ENCODE measurements at places on chromosomes 16 and 17.

DNA sequence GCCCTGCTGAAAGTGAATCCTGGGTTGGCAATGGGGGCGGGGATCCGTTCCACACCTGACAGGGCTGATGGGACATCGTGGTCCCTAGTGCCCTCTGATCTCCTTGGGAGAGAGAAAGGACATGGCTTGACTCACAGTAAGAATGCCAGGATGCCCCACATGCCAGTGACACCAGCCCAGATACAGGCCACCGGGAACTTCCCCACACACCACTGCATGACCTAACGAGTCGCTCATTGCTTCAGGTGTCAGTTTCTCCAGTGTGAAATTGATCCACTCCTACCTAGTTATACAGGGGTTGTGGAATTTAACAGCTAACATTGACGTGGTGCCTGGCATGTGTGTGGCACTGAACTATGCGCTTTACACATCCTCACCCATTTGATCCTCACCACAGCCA, 7.5 kb downstream of the CD300LG start:
- no peak for DNase-seq
- no peaks in the 10 kb centered on the region for H3K36me3 ChIP-seq
- H3K4me1 ChIP-seq: no peaks in the 10 kb centered on the region
- no peak overlapping the region for H3K27ac ChIP-seq

- DNase-seq: no peak
- H3K27ac ChIP-seq: no peak overlapping the region
- H3K4me1 ChIP-seq: no peaks in the 10 kb centered on the region
- H3K27me3 ChIP-seq: peaks cover 9% of the 10 kb centered on the region
- H3K4me3 ChIP-seq: no peak overlapping the region
These were observed 52.1 kb upstream of the CNEP1R1 start for GRCh38 chr16:49972961-49973360.

DNA sequence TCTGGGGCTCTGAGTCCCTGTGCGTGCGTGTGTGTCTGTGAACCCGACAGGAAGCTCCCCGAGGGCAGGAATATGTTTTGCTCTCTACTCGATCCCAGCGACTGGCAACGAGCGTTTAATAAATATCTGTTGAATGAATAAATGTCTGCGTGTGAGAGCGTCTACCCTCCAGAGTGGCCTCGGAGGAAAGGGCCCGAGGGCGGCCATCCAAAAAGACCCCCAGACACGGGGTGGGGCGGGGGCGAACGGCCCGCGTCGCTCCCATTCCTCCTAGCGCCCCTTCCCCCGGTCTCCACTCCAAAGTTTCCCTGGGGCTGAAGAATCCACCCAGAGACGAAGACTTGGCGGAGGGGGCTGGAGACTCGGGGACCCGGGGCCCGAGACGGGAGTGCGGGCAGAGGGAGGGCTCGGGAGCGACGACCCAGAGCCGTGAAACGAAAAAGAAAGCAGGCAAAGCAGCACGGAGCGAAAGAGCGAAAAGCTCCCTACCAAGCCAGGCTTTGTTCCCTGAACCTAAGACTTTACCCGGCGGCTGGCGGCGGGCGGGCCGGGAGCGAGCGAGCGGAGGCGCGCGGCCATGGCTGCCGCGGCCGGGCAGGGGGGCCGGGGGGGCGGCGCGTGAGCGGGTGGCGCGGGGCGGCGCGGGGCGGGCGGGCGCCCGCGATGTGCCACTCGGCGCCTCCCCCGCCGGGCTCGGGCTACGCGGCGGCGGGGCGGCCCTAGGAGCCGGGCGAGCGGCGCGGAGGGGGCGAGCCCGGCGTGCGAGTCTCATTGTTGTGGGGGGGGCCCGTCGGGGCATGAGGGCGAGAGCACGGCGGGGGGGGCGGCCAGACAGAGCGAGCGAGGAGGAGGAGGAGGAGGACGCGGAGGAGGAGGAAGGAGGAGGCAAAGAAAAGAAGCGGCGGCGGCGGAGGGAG, at the start of gene MLLT6:
Gene MLLT6, plus strand, starts transcription at position 668 of the 917 bp plus-strand sequence. CDS start 360 bp downstream, outside the sequence.
- H3K4me3 ChIP-seq: peak within 1 kb of the TSS; percentile 93
- H3K27ac ChIP-seq: peak within 1 kb of the TSS; percentile 97
- peaks cover 23% of the 10 kb centered on the region for H3K4me1 ChIP-seq
- H3K27me3 ChIP-seq: no peaks in the 10 kb centered on the region
- peaks cover 19% of the 10 kb centered on the region for H3K36me3 ChIP-seq

GRCh38 chr17:21705021-21705601, 12.8 kb downstream of the KCNJ18 start:
- no peaks in the 10 kb centered on the region for H3K4me1 ChIP-seq
- H3K4me3 ChIP-seq: no peak overlapping the region
- no peak for DNase-seq
- H3K27me3 ChIP-seq: no peaks in the 10 kb centered on the region
- H3K36me3 ChIP-seq: no peaks in the 10 kb centered on the region
- no peak overlapping the region for H3K27ac ChIP-seq

DNA sequence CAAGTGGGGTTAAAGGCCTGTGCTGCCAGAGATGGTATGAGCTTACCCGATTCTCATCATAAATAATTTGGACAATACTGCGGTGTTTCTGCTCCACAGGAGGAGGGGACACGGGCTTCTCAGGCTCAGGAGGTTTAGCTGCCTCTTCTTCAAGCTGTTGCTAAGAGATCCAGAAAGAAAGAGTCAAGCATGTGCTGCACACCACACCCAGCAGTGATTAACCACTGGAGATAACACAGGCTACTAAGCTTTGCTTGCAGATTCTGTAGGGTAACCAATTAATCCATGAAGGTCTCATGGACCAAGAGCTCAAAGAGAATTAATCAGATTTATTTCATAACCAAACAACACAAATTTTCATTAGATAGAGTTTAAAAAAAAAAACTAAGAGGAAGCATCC, 56.6 kb downstream of the NCOR1 start:
- H3K36me3 ChIP-seq: peaks cover 35% of the 10 kb centered on the region
- no peaks in the 10 kb centered on the region for H3K27me3 ChIP-seq
- H3K4me3 ChIP-seq: no peak overlapping the region
- H3K27ac ChIP-seq: peak overlapping the region; percentile 28
- peaks cover 4% of the 10 kb centered on the region for H3K4me1 ChIP-seq

- no peak overlapping the region for H3K4me3 ChIP-seq
These were observed 2.0 kb downstream of the RGS11 start for GRCh38 chr16:273547-274421.

- no peaks in the 10 kb centered on the region for H3K27me3 ChIP-seq
- no peak for DNase-seq
- H3K4me3 ChIP-seq: no peak overlapping the region
- no peaks in the 10 kb centered on the region for H3K4me1 ChIP-seq
- no peak overlapping the region for H3K27ac ChIP-seq
These were observed 7.8 kb downstream of the ODAD4 start for GRCh38 chr17:41937970-41938954.

Measured in large intestine (tissue), 12 donors.